HT-29 (cell line): ENCODE measurements at places on chromosomes 5 and 9.

DNA sequence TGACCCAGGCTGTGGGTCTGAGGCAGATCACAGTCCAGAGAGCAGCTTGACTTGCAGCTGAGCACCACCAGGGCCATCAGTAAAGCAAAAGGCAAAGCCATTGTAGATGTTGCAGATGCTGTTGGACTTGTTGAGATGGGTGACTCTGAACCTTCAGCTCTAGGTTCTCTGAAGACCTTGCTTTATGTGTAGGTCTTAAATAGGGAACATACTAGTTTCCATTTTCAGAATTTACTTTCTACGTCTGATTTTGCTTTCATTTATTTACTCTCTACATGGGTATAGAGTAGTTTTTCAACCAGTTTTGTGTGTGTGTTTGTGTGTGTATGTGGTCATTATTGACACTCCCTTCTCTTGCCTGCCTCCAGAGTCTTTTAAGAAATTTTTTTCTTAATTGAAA, at the start of gene IFNA6:
IFNA6 (minus strand) TSS at position 101 of the 400 bp plus-strand sequence; CDS start at position 101, 0 bp downstream.
- DNase-seq, result no peak

- DNase-seq, result peak; percentile 23
Observed at GRCh38 chr5:3659907-3660306, 64.3 kb downstream of the IRX1 start.

DNA sequence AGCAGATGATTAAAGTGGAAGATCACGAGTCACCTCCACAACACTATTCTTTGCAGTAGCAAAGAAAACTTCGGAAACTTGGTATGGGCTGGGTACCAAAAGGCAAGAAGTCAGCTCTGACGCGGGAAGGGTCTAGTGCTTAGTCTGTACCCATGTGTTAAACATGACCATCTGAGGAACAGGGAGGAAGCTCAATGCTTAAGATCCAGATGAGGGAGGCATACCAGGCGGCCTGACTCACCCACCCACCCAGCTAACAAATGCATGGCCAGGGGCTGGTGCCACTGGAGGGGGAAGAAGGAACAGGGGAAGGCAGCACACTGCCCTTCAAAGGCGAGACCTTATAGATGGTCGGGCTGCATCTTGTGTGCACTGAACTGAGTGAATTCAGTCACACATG, 41.8 kb downstream of the CAMSAP1 start:
- DNase-seq, result no peak

GRCh38 chr9:120481846-120482245, 98.1 kb downstream of the CDK5RAP2 start:
- DNase-seq, result no peak

DNA sequence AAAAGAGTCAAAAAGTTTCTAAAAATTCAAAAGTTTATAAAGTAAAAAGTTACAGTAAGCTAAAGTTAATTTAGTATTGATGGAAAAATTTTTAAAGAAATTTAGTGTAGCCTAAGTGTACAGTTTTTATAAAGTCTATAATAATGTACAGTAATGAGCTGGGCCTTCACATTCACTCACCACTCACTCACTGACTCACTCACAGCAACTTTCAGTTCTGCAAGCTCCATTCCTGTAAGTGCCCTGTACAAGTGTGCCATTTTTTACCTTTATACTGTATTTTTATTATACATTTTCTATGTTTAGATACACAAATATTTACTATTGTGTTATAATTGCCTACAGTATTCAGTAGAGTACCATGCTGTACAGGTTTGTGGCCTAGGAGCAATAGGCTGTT, 239.5 kb upstream of the MAP3K1 start:
- DNase-seq, result no peak

- DNase-seq, result no peak
Observed at GRCh38 chr5:16529306-16529705, 63.7 kb upstream of the ZNF622 start.

DNA sequence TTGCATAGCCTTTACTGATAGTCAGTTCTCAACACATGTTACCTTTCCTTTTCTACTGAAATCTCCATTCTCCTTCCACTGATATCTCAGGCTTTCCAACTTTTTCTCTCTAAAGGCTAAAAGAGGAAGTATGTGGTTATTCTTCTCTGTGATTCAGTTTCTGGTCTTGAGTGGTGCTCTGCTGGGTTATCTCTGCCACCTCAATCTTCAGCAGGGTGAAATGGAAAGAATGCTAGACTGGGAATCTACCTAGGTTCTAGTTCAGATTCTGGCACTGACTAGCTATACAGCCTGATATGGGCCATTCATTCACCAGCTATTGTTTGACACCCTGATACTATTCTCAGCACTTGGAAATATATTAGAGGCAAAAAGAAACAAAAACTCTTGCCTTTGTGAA, 124.9 kb upstream of the GRIA1 start:
- DNase-seq, result no peak

GRCh38 chr5:180689071-180689694, 39.8 kb upstream of the FLT4 start:
- DNase-seq, result no peak

GRCh38 chr9:110782701-110783100, 114.1 kb downstream of the MUSK start:
- DNase-seq, result no peak

DNA sequence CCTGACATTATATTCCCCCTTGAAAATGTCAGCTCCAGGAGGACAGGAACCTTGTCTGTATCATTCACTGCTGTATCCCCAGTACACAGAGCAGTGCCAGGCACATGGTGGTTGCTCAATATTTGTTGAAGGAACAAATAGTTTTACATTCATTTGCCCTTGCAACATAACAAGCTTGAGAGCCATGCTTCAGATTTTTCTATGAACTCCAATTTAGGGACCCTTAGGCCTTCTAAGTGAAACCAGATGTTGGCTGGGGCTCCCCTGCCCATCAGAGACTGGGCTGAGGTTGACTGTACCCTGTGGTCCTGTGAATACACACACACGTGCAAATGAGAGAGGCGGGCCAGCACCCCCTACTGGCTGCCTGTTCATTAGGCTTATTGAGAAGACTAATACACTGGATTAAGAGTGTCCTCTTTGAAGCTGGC, 214.9 kb upstream of the WWC1 start:
- peak; percentile 22 for DNase-seq

DNA sequence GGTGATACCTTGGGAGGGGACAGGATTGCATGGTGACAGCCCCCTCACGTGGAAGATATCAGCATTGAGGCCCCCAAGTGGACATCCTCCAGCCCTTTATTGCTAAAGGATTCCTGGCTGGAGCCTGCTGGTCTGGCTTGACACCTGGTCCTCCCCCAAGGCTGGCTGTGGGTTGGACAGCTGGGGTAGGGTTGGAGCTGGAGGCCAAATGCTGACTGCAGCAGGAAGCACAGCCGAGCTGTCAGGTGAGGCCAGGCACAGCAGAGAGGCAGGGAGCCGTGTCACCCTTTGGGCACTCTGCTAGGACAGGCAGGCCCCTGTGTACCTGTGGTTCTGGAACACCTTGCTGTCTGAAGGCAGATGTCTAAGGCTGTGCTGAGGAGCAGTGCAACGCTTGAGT, 2.2 kb downstream of the CACFD1 start:
- DNase-seq, result no peak

DNA sequence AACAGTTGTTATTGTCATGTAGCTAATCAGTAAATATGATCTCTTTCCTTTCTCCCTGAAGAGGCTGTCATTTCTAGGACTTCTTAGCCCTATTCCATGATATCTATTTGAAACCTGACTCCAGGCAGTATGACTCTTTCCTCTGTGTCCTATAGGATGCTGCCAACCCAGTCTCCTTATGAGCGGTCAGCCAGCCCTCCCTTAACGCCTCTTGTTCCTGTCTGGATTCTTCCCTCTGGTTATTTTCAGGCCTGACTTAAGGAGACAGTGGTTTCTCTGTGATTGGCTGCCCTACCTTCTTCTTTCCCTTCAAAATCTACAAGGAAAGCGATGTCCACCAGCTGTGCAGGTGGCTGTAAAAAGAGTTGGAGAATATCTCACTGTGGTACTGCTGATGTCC, 19.4 kb upstream of the C5orf63 start:
- DNase-seq, result no peak

DNA sequence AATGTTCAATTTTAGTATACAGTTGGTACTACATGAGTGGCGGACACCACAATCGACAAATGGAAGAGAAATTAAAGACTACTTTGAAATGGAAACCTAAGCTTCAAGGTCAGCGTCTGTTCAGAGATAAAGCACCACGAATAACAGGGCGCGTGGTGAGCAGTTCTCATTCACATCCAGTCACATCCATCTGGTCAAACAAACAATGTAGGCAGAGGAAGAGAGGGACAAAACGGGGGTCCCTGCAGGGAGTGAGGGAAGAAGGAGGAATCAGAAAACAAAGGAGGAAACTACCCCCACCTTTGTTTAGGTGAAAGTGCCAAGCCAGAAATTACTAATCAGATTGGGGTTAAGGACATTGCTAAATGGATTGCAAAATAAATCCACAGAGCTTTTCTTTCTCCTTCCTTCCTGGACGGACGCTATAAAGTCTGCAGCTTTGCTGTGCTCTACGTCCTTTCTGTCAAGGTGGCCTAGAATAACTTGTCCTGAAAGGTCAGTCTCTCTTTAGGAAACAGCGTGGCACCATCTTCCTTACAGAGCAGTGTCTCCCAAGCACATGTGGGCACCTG, 138.6 kb downstream of the ENTREP1 start:
- DNase-seq, result no peak

GRCh38 chr9:110224583-110224982, 16.6 kb upstream of the C9orf152 start:
- no peak for DNase-seq

DNA sequence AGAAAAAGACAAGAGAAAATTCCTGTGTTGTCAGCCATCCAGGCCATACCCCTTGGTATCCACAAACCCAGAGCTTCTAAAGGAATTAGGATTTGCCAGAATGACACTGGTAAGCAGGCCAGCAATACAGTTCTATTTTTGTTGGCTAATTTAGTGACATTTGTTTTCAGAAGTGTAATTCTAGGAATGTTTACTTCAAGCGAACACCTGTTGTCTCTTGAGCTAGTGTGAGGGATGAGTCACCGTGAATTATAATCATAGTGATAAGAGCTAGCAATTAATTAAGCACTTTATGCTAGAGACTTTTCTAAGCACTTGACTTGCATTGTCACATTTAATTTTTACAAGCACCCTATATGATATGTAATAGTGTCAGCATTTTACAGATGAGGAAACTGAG, 99.2 kb downstream of the PRKACG start:
- DNase-seq, result no peak

DNA sequence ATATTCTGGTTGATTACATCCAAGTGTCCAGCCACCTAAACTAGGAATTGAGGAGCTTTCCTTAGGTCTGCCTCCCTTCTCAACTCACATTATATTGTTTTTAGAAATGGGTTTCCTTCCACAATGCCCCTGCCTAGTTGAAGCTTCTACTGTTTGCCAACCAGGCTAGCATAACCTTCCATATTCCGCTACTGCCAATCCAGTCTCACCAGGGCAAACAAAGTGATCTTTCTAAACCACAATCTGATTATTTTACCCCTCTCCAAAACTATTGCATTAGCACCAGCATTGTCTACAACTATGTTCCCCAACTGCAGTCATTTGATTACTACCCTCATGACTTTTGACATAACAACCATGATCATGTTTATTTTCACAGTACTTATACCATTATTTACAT, 115.8 kb upstream of the RASEF start:
- no peak for DNase-seq

- DNase-seq, result no peak
Observed at GRCh38 chr5:133423011-133423617, 189.2 kb downstream of the FSTL4 start.

- no peak for DNase-seq
Observed at GRCh38 chr5:168848569-168848968, 269.4 kb upstream of the PANK3 start.

- DNase-seq, result peak; percentile 19
Observed at GRCh38 chr5:55160493-55161209, 680 bp downstream of the GPX8 start.
